ENCODE measurements at places on chromosomes 1 and 21.

DNA sequence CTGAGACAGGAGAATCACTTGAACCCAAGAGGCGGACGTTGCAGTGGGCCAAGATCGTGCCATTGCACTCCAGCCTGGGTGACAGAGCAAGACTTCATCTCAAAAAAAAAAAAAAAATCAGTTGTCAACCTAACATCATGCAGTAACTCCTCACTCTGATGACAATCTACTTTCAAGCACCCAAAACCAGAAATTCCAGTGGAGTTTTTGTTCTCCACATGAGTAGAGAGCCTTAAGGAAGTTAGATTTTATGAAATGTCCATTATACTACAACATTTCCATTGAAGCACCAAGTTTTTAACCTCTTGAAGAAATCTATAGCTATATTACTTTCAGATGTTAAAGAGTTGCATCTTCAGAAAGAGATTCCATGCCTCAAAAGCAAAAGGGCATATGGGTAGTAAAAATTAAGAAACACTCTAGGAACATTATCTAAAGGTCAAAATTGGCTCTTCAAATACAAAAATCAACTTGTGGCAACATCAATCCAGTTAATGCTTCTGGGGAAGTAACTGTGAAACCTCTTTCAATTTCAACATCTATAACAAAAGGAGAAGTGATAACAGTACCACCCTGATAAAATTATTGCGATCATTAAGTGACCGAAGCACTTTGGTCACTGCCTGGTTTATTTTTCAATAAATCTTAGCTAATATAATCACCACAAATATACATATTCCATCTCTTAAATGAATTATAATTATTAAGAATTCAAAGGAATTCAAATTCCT is 7.7 kb downstream of the LPGAT1 start:
- no peak for DNase-seq

- no peak for DNase-seq
These were observed 60.4 kb downstream of the PRDM2 start for GRCh38 chr1:13760340-13760739.

- no peak for DNase-seq
These were observed 20.9 kb upstream of the TGFB2 start for GRCh38 chr1:218324226-218324580.

- DNase-seq = no peak
These were observed 3.3 kb upstream of the EPHA2 start for GRCh38 chr1:16158993-16159831.

GRCh38 chr1:165259706-165260428 is 96.6 kb downstream of the LMX1A start:
- no peak for DNase-seq

DNA sequence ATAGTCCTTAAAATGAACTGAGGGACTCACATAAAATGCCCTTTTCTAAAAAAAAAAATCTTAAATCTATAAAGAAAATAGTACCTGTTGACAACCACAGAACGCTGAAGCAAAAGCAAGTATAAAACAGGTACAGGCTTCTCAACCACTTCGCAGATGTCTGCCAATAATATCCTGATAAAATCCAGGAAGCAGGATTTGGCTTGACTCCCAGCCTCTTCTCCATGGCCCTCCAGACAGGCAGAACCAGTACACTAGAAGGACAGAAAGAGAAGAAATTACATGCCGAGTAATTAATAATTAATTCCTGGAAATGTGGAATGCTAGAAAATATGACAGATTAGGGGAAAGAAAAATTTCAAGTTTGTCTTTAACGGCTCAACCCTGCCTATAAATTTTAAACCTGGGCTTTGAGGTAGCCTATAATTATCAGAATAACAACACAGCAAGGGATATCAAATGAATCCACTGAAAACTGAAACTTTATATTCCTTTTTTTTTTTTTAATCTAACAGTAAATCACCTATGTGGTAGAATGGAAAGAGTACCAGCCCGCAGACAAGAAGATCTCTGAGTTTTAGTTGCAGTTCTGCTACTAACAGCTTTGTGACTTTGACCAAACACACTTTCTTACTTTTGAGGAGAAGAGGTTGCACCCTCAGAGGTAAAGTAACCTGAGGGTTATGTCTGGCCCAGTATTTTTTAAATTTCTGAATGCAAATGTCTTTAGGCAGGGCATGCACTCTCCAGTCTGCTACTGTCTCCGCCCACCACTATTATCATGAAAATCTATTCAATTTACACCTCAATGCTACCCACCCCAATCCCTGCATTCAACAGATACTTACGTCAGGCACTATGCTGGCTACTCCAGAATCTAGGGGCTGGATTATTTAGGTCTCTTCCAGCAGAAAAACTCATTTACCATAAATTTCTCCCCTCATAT is 2.7 kb downstream of the KIAA0319L start:
- DNase-seq = no peak

GRCh38 chr1:194338241-194338948 is 1152.0 kb upstream of the B3GALT2 start:
- DNase-seq = no peak

Data from NCI-H187 treated with DMSO at 0.1 percent for 48 hours (cell line).